ENCODE measurements at places on chromosomes 13 and 19.
A peak's percentile ranks its signal among the peaks of the same experiment; 100 is the strongest.

GRCh38 chr13:112964971-112965492 lies 4.0 kb upstream of the MCF2L start:
- no peak for DNase-seq

- DNase-seq = no peak
Observed at GRCh38 chr13:29878101-29878500, 27.7 kb upstream of the UBL3 start.

GRCh38 chr19:13839938-13840304 lies 37.0 kb upstream of the NANOS3 start:
- no peak for DNase-seq

DNA sequence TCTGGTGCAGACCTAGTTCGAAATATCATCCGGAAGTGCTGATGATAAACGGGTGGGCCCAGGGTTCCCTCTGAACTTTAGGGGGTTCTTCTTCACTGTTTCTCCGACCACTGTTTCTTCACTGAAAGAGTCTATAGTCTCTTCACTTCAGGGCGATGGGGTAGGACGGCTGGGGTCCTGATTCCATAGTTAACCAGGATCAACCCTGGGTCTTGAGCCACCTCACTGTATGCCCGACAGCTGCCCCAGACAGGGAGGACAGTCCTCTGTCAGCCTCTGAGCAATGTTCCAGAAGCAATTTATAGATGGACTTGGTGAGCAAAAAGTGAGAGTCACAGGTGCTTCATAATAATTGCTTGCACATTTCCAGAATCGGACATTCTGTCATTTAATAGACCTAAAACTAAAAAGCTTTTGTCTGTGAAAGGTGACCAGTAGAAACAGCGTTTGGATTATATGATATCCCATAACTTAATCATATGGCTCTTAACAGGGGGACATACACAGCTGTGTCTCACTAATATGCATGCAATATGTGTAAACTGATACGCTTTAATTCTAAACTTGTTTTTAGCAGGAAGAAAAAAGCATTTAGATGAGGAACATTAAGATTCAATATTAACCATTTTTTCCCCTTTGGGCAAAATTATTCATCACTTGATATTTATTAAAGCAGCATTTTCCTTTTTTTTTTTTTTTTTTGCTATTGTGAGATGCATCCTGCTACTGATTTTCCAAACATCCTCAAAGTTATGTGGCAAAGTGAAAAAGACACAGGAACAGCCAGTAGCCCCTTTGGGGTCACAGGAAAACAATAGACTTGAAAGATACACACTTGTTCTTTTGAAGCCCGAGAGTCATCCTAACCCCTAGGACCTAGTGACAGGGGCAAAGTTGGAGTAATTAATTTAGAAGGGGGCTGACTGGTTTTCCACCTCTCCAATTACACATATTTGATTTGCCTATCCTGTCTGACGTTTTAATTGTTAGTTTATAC lies 277.0 kb downstream of the ZNF536 start:
- no peak for DNase-seq

- DNase-seq = peak; percentile 90
Observed at GRCh38 chr19:45423589-45424190, at the start of gene ERCC1. Gene ERCC1, minus strand, starts transcription at chr19:45423917. Its CDS starts 543 bp downstream, at chr19:45423374.

DNA sequence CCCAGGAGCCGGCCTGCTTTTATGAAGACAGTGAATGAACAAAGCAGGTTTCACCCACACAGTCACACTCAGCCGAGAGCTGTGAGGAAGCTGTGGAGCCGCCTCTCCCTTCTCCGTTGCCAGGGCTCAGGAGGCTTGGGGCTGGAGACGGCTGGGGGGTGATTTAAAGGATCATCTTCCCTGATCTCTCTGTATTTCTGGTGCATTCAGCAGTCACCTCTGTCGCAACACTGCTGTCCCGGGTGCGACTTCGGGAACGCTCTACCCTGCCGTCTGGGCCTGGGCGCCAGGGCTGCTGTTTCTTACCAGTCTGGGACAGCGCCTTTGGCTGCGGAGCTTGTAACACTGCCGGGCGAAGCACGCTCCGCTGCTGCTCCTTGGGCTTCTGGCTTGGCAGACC lies 18.1 kb downstream of the CAPS start:
- no peak for DNase-seq

GRCh38 chr13:61144301-61144700 lies 271.3 kb downstream of the PCDH20 start:
- no peak for DNase-seq

GRCh38 chr19:12880551-12881171 lies 588 bp downstream of the DNASE2 start:
- no peak for DNase-seq

DNA sequence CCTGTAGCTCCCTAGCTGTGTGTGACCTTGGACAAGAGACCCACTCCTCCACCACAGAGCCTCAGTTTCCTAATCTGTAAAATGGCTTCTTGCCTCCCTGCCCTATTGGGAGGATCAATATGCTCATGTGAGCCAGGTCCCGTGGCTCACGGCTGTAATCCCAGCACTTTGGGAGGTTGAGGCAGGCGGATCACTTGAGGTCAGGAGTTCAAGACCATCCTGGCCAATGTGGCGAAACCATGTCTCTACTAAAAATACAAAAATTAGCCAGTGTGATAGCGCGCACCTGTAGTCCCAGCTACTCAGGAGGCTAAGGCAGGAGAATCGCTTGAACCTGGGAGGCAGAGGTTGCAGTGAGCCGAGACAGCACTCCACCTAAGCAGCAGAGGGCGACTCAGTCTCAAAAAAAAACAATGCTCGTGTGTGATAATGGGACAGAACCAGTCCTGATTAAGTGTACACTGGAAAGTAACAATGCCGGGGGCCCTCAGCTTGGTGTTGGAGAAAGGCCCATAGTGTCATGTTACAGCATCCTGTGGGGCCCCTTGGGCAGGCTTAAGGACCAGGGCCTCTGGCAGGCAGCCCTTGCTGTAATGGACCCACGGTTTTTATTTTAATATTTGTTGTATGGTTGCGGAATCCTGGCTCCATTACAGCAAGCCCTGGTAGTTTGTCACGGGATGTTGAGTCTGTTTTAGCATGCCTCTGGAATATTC lies 6.8 kb downstream of the RPS11 start:
- DNase-seq = peak; percentile 27

DNA sequence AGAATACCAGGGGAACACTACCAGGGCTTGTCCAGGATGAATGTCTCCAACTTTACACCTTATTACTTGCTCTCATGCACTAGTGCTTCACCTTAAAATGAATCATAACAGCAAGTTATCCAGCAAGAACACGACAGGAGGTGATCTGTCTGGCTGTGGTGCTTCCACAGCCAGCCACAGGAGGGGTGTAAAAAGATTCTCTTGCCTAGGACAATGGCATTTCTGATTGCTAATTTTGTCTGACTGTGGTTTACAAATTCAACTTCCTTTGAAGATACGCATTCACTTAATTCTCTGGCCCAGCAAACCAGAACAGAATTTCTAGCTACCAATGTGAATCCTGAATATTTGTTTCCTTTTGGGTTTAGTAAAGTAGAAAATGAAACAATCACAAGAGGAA lies 23.1 kb upstream of the COG3 start:
- DNase-seq = no peak

DNA sequence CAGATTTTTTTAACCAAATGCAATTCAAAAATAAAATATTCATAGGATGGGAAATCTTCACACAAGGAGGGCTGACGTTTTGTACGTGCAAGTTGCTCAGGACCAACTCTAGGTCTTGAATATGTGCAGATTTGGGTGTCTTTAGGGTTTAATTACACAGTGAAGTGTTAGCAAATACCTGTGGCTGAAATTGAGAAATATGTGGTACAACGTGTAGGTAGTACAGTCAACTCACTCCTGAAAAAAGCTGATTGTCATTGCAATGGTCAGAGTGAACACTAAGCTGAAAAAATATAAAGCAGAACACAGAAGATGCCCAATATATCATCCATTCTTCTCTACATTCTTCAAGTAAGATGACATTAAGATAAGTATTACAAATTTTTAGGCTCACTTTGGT lies 314.3 kb downstream of the SLITRK1 start:
- no peak for DNase-seq

DNA sequence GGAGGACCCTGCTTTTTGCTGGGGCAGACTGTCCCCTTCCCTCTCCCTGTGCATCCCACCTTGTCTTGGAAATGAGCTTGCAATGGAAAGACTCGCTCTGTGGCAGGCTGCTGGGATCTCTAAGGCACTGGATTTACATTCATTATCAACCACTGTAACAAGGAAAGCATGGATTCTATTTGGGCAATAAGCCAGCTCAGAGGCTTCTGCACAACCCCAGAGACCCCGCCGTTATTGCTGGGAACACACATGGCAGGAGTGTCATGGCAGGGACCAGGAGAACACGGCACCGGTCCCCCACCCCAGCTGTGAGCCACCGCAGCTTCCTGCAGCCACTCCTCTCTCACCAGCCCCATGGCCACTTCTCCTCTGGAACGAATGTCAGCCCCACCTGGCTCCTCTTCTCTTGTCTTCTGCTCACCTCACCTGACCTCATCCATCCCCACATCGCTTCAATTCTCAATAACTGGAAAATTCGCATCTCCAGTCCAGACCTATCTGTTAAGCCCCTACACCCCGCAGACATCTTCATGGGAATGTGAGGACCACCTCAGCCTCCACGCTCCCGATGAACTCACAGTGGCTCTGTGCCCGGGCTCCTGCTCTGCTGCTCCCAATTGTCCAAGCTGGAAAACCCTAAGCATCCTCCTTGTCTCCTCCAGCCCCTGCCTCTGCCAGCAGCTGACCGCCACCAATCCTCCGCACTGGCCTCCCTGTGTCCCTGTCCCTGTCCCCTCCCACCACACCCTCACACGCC lies 181.5 kb downstream of the USP12 start:
- no peak for DNase-seq

DNA sequence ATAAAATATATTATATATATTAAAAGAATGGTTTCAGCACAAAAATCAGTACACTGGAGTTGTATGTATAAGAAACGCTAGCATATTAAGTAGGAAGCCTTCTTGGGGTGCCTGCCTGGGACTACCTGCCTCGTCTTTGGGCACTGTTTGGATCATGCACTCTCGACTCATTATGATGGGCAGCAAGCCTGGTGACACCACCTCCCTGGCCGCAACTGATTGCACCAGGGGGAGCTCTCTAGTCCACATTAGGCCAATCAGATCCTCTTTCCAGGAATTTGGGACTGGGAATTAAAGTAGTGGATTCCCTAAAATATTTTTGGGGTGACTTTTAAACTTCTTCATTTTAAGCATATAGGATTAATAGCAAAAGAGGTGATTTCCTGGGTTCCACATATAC lies 56.0 kb upstream of the RGCC start:
- DNase-seq = no peak

GRCh38 chr13:28246891-28247290 lies 108.5 kb downstream of the PAN3 start:
- no peak for DNase-seq

GRCh38 chr13:112779856-112780604 lies 90.2 kb downstream of the ATP11A start:
- no peak for DNase-seq

GRCh38 chr13:37412241-37412921 lies 186.2 kb downstream of the POSTN start:
- DNase-seq = no peak

DNA sequence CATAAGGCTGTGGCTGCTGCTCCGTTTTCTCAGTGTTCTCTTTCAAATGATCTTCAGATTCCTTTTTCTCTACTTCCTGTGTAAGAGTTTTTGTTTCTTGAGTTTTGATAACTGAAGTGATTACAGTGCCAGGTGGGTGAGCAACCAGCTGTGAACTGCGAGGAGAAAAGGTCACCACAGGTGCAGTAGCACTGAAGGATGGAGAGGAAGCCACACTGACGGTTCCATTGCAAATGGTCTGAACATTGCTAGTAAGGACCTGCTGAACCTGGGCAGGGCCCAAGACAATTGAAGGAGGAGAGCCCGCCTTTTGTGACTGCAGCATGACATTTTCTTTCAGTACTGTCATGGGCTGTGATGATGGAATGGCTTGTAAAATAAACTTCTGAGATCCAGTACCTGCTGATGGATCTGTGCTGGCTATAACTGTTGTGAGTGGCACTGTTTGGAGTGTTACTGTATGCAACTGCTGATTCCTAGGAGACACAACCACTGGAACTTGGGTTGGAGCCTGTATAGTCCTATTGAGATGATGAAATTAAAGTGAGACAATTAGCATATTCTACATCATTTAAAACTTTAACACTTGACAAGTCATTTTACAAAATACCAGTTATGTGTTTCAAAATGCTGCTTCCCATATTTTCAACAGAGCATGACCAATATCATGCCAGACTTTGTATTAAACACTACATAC lies 85.5 kb downstream of the ELF1 start:
- no peak for DNase-seq

DNA sequence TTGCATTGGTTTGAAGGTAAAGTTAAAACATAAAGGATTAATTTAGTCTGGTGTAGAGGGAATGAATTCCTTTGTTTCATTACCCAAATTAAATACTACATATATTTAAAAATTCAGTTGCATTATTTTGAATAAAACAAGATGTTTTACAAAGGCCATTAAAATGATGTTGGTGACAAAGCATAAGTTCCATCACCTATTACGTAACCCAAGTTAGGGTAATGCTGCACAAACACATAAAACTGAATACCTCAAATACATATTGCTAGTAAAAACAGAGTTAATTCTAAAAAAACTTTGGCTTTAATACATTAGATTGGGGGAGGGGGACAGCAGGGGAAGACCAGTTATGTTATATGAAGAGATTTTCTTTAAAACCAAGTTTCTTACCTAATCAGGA lies 80.3 kb downstream of the SERP2 start:
- no peak for DNase-seq

DNA sequence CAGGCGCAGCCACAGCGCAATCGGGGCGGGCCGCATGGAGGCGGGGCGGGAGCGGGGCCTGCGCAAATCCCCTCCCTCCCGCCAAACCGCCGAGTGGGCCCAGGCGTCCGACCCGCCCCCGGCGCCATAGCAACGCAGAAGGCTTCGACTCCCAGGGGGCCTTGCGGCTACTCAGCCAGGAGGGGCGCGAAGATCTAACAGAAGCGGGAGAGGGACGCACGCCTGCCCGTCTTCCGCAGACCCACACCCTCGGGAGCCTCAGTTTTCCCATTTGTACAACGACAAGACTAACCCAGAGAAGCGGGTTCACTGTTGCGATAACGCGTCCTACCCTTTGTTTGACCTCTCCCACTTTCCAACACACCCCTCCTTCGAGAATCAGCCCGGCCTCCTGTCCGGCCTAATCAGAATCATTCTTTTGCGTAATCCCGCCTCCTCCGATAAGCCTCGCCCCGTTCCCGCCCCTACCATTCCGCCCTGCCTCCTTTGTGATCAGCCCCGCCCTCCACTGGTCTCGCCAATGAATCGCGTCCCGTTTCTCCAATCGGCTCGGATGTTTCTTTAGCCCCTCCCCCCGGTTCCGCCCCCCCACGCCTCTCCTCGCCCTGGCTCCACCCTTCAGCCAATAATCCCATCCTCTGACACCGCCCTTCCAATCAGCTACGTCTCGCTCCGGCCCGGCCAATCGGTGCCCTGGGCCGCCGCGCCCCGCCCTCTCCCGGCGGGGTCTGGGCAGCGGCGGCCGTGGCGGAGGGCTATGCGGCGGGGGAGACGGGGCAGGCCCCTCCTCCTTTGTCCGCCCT lies at the start of gene PCSK4:
Gene PCSK4, minus strand, starts transcription at position 40 of the 803 bp plus-strand sequence. Its CDS starts 4 bp downstream, at position 36.
- DNase-seq = peak; percentile 97

DNA sequence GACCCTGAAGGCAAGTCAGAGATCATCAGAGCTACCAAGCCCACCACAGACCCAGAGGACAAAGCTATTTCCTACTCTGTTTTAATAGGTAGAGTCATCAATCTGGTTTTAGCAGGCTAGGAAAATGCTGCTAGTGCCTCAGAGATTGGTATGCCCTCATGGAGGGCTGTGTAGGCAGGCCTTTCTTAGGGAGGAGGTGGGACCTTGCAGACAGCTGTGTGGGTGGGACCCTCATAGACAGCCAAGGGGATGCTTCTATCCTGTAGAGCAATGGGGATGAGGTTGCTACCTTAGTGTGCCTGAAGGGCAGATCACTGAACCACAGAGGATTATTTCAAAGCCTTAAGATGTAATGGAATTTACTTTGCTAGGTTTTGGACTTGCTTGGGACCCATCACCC lies 534.9 kb upstream of the KLF12 start:
- no peak for DNase-seq

Data from amniotic stem cell (primary cell).